Mucosa of gallbladder (tissue), 1 donor: ENCODE measurements at places on chromosomes 5 and 9. TPM values are rescaled to one million over a fixed set of nuclear protein-coding genes. Genes with fewer than 3 reads are reported as not detected.

Gene IFNA2
- not detected for total RNA-seq

Gene FAXDC2
- total RNA-seq = 91.0 TPM

DNA sequence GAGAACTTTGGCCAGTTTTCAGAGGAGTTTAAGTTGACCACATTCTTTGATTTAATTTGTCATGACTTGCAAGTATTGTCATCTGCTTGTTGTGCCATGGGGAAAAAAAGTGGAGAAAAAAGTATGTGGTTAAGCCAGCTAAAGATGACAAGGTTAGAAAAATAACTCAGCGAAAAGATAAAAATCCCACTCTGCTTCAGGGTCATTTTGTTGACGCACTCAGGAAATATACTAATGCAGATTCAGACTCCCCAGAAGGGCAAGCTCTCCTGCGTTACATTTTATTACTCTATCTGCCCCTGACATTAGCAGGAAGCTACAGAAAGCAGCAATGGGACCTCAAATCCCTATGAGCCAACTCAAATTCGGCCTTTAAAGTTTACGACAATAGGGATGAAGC, 27.6 kb upstream of the TESK1 start:
- DNase-seq = no peak

DNA sequence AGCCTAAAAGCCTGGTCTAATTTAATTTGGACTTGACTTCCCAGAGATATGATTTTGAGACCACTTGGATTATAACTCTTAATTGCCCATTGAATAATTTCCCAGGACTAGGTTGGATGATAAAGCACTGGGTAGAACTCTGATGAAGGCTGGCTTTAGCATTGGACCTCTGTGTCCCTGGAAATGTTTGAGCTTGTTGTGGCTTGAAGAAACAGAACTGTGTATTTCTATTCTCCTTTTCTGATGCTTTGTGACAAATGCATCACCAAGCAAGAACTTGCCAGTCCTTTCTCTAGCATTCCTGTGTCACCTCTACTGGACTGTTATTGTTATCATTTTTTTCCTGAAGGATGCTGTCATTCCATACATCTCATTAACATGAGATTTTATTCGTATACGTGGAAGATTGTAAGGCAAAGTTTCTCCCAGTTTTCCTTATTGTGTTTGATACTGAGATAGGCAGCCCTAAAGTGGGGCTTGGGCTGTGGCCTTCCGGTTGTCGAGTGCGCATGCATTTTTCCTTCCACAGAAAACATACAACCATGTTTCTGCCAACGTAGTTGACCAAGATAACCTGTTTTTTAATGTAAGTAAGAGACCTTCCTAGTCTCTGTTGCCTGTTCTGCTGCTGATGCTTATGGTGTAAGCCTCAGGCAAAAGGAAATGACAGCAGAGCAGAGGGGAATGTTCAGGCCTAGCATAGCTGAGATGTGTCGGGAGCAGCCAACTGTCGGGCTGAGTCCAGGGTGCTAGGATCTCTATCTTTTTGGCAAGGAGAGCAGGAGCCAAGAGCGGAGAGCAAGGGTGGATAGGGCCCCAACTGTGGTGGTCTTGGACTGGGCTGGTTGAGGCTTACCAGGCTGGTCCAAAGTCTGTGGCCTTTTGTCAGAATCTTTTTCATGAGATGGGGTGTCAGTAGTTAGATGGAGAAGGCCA, 2.3 kb downstream of the NTRK2 start:
- no peak for DNase-seq

GRCh38 chr5:113296676-113297075, 138.1 kb downstream of the TSSK1B start:
- no peak for DNase-seq

- DNase-seq = no peak
Measured at GRCh38 chr5:134245101-134245604, 19.3 kb upstream of the PPP2CA start.
